ENCODE measurements at places on chromosomes 5 and 9.
A peak's percentile ranks its signal among the peaks of the same experiment; 100 is the strongest.

DNA sequence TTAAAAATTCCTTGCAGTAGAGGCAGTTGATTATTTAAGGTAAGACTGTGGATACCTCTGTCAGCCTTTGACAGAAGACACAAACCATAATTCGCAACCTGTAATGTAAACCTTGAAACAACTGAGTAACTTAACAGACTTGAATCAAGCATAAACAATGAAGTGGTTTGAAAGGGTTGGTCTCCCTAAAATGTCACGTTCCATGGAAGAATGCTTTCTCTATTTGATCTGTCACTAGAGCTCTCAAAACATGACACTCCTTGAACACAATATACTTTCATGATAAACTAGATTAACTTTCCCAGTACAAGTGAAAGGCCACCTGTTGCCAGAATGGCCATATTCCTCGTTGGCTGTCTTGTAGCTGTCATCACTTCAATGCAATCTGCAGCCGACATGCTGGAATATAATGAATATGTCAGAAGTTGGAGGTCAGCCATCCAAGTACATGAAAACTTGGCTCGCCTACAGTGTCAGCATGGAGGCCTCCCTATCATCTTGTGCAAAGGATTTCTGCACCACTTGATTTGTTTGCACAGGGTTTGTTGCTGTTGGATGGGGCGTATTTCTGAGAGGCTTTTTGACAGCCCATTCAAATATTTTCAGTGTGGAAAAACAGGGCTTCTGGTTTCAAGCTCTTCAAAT lies 228.0 kb downstream of the TLE4 start:
- DNase-seq, result no peak

- DNase-seq, result no peak
Observed at GRCh38 chr5:132629230-132629944, 28.6 kb upstream of the IL13 start.

DNA sequence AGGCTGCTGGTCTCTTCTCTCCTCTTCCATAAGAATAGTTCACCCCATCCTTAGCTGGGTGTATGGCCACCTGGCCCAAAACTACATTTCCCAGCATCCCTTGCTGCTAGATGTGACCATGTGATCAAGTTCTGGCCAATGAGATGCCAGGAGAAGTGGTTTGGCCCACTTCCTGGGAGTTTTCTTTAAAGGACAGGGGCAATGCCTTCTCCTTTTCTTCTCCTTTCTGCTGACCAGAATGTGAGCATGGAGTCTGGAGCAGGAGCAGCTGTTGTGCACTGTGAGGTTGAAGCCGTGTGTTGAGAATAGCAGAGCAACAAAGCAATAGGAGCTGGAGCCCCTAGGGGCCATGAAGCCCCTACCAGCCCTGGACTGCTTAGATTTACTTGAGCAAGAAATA lies 36.8 kb downstream of the C9orf50 start:
- no peak for DNase-seq

DNA sequence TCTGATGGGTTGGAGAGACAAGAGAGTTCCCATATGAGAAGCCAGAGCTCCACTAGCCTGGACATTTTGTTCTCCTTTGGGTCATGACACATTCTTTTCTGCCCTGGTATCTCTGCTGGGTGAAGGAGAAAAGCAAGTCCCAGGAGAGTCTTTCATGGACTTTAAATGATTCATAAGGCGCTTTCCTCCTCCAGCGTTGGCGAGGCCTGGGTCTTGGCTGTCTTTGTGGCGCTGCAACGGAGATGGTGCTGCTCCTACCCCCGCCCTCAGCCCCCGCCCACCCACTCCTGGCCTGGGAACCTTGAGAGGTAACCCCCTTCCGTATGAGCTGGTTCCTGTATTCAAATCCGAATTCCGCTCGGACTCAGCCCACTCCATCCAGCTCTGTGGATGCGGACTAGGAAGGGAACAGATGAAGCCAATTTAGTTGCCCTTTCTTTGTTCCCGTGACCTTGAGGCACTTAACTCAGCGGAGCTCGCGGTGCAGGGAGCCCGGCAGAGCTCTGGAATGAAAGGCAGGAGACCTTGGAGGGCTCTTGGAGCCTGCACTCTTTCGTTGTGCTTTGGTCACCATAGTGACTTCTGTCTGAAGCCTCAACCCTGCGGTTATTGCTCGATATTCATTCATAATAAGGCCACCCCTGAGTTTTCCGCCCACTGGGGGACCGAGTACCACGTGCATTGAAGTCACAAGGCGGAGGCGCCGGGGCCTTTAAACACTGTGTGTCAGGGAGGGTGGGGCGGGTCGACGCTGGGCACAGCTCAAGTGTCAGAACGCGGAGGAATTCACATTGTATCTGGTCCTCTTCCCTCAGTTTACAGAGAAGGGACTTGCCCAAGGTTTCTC lies 14.0 kb upstream of the PWWP2A start:
- peak; percentile 69 for DNase-seq

DNA sequence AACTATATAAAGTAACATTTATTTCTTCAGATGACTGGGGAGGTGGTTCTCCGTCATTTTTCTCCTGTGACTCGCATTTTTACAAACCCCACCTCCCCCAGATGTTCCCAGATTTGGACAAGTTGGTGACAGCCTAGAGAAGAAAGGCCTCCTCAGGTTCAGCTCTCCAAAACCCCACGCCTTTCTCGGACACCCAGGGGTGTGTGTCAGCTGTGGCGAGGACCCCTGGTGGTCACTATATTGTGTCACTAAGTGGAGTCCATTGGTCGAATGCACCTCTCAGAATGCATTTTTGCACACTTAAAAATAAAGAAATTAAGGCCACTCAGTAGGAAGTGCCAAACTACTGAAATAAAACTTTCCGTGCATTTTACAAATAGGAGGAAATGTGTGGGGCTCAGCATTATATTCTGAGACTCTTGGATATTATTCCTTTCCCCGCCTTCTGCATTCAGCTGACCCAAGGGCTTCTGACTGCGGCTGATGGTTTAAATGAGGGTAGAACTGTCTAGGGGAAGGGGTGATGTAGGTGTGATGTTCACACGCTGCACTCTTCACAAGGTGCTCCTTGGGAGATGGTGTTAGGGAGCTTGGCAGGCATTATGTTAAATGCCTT lies 47.6 kb downstream of the ACO1 start:
- no peak for DNase-seq

DNA sequence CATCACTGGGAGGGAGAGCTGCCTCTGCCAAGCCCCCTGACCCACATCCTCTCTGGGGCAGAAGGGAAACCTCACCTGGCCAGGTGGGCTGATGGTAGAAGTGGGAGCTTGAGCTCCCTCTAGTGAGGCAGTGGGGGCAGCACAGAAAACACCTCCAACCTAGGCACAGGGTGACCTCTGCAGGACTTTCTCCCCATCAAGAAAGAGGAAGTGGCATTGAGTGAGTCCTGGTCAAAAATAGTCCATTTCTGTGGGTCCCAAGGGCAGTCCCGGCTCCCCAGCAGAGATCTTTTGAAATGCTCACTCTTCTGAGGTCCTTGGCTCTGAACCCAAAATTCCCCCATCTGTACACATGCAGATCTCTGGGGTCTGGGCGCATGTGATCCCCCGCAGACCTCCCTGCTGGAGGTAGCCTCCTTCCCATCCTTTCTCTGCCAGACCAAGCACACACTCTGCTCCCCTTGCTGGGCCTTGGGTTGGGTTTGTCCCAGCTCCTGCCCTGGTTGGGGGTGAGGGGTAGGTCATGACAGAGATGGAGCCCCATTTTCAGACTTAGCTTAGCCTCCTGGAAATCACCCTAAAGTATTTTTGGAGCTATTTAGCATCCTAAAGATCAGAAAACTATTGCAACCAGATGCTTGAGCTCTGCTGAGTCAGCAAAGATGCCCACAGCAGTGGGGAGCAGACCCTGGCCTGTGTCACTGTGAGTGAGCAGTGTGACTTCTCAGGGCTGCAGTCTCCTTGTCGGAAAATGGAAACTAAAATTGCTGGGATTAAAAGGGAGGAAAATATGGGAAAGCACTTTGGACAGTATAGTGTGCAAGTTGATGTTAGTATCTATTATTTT lies 41.6 kb upstream of the LCP2 start:
- DNase-seq, result no peak

DNA sequence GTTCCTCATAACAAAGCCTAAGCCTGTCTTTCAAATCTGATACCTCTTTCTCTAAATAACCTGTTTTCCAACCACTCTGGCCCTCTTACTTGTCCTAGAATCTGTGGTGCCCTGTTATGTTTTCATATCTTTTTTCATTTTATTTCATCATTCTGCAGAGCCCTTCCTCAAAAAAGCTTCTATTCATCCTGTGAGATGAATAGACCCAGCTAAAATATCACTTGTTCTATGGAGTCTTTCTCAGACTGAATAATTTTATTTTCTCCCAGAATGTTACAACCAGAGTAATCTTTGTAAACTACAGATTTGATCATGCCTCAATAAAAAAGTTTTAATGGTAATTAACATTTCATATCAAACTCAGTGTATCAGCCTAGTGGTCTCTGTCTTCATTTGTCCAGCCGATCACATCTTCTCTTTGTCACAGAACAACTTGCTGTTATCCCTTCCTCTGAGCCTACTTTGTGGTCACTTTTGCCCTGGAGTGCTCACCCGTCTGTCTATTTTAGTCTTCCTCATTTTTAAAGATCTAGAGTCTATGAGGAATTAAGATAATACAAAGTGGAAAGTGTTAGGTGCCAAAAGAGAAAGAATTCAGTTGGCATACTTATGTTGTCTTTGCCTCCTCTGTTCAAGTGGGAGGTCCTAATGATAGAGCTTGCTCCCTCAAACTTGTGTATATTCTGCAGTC lies 77.8 kb downstream of the ZCCHC7 start:
- DNase-seq, result no peak

- no peak for DNase-seq
Observed at GRCh38 chr5:147860641-147861025, 17.9 kb upstream of the SCGB3A2 start.

DNA sequence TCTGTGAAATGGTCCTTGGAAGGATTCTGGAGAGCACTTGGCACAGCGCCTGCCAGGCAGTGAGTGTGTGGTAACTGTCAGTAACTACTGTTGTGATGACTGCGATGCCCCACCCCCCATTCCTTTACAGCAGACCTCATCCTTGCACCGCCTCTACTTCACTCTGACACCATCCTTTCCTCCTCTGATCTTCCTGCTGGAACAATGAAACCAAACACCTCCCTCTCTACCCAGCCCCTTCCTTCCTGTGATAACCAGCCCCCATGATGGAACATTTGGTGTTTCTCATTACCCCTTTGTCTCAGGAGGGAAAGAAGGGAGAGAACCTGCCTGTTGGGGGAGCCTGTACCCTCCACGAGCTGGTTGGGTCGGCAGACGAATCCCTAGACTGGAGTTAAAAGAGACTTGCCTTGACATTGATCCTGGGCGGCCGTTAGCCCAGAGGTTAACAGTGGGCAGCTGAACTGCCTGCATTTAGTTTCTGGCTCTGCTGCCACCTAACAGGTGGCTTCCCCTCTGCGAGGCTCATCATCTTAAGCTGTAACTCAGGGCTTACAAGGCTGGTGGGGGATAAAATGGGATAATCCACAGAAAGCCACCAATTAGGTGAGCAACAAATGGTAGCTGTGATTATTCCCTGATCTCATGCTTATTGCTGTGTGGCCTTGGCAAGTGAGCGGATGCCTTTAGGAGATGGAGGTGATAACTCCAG lies 34.2 kb upstream of the GRPEL2 start:
- DNase-seq, result no peak

DNA sequence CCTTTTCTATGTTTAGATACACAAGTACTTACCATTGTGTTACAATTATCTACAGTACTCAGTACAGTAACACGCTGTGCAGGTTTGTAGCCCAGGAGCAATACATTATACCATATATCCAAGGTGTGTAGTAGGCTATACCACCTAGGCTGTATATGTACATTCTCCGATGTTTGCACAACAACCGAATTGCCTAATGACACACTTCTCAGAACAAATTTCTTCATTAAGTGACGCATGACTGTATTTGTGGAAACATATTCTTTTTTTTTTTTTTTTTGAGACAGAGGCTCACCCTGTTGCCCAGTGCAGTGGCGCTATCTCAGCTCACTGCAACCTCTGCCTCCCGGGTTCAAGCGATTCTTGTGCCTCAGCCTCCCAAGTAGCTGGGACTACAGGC lies 4.0 kb upstream of the RAD23B start:
- no peak for DNase-seq

DNA sequence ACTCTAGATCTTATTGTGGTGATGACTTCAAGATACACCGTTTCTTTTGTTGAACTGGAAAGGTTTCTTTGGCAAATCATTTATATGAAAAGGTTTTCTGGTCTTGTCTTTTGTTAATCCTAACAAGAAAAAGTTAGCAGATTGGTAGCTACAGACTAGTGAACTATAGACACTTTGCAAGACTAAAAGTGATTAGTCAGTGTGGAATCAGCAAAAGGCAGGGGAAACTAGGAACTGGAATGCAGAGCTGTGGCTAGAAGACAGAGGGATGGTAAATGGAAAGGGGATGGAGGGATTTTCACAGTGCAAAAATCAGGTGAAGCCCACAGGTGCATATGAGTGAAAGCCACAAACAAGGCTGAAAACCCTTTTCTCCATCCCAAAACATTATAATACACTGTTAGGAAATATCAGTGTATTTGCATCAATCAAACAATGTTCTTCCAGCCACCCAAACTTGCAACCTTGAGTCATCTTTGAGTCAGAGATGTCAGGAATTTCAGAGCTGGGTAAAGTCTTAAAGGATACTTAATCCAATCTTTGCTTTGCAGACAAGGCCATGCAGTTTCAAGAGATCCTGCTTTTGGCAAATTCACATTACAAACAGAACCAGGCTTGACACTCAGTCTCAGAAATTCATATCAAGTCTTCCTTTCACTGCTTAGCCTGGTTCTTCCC lies 52.7 kb downstream of the PLK2 start:
- no peak for DNase-seq

DNA sequence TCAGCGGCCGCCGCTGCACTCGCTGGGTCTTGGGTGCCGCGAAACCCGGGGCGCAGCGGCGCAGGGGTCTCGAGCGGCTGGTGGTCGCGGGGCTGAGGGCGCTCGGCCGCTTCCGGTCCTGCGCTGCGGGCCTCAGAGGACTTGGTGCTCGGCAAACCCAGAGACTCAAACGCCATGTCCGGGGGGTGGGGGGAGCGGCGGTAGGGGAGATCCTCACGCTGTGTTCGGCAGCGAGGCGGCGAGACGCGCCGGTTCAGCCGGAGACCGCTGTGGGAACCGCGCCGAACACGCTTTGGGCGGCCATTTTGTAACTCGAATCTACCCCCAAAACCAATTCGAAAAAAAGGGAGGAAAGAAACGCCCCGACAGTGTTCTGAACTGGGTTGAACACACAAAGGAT lies 317.5 kb upstream of the CDH18 start:
- no peak for DNase-seq

GRCh38 chr5:54905942-54906537 lies 79.4 kb downstream of the ESM1 start:
- DNase-seq, result no peak

All from type B pancreatic cell (in vitro differentiated cells).